ENCODE measurements at places on chromosomes 7 and 10.

- H3K27me3 ChIP-seq = no peaks in the 10 kb centered on the region
- peak overlapping the region; percentile 59 for H3K4me3 ChIP-seq
- DNase-seq = no peak
These were observed 529 bp downstream of the ZNF853 start for GRCh38 chr7:6615723-6616555.

DNA sequence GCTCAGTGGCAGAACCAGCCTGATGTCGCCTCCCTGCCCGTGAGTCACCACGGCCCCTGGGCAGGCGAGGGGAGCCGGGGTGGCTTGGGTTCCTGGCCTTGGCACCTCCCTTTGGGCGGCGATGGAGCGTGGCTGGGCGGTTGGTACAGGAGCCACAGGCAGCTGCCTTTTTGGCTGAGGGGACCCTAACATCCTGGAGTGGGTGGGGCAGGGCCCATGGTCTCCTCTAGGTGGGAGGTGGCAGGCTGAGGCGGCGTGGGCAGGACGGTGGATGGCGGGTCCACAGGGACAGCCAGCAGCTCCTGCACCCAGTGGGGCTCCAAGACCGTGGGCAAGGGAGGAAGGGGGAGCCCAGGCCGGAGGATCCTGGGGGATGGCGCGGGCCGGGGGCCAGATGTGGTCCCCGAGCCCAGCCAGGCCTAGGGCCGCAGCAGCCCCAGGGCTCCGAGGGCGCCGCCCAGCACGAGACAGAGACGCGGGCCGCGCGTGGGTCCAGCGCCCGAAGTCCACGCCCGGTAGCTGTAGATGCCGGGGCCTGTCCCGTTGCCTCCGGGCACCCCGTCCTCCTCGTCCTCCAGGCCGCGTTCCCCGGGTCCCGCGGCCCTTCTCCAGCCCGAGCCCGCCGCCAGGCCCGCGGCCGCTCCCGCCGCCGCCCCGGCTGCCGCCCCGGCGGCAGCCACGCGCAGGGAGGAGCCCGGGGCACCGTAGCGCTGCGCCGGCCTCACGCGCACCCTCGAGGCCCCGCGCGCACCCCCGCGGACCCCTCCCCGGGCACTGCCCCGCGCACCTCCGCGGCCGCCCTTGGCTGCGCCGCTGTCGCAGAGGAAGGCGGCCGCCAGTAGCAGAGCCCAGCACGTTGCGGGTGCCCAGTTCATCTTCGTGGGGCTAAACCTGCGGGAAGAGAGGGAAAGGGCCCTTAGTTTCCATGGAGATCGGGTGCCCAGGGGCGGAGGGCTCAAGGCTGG, 1.3 kb downstream of the SPRN start:
- peaks cover 3% of the 10 kb centered on the region for H3K4me1 ChIP-seq
- peaks cover 3% of the 10 kb centered on the region for H3K36me3 ChIP-seq
- H3K27me3 ChIP-seq = no peaks in the 10 kb centered on the region

GRCh38 chr10:113084031-113084430, 134.0 kb downstream of the TCF7L2 start:
- H3K4me3 ChIP-seq = no peak overlapping the region
- no peaks in the 10 kb centered on the region for H3K27me3 ChIP-seq
- H3K27ac ChIP-seq = no peak overlapping the region
- no peak for DNase-seq

DNA sequence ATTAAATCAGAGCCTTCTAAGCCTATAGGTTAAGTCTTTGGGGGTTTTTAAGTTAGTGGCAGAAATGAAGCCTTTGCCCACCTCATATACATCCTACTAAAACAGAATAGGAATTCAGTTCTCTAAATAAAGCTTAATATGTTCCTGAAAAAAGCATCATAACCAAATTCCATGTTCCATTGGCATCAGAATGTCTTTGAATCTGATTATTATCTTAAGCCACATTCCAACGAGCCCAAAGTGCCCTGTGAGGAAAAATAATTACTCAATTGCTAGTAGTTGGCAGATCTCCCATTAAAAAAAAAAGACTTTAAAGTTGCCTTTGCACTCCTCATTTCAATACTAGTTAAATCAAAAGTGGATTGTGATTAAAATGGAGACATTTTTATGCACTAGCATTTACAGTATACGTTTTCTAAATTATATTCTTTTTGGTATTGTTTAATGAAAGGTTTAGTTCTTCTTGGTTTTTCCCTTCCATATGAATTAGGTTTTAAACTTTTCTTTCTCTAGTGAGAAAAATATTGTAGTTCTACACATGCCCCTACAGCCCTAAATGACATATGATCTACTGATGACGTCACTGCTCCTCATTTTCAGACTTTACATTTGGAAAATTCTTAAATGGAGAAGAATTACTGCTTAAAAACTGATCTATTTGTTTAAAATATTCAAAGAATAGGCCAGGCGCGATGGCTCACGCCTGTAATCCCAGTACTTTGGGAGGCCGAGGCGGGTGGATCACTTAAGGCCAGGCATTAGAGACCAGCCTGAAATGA, 54.3 kb upstream of the CABCOCO1 start:
- H3K4me1 ChIP-seq = no peaks in the 10 kb centered on the region
- no peak overlapping the region for H3K27ac ChIP-seq
- no peak overlapping the region for H3K4me3 ChIP-seq
- no peaks in the 10 kb centered on the region for H3K27me3 ChIP-seq
- no peaks in the 10 kb centered on the region for H3K36me3 ChIP-seq
- no peak for DNase-seq

DNA sequence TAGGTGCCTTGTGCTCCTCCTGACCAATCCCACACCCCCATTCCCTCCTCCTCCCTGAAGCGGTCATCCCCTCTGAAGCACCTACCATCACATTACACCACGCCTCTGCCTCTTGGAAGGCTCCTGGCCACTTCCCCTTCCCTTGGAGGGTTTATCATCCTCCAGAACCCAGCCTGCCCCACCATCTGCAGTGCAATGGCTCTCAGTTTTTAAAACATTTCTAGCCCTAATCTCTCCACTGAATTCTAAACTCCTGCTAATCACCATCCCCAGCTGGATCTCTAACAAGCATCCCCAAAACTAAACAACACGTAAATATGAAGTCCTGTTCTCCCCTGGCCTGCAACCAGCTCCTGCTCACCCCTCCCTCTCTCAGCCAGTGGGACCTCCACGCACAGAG, 70.6 kb downstream of the PIP4K2A start:
- H3K4me3 ChIP-seq = no peak overlapping the region
- H3K27ac ChIP-seq = peak overlapping the region; percentile 91
- DNase-seq = no peak
- H3K36me3 ChIP-seq = peaks cover 2% of the 10 kb centered on the region

All from natural killer cell (primary cell).